ENCODE measurements at places on chromosomes 3 and 15.

- DNase-seq: peak; percentile 57
Observed at GRCh38 chr15:77475898-77476297, 55.2 kb downstream of the HMG20A start.

DNA sequence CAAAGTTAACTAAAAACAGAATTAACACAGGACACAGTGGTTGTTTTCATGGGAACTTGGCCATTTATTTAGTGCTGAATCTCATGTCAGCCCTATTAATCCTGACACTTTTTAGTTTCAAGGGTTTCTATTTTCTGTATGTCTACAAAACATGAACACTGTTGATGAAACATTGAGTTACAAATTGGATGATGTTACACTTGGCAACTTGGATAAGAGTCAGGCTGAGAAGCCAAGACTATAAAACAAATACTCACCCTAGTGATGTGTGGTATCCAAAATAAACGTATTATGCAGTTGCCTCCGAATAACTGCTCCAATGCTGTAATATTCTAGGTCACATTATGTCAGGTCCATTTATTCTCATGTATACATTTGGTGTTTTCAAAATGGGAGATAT is 349.6 kb downstream of the ZIC1 start:
- DNase-seq: no peak

GRCh38 chr3:184409331-184409926 is 29.6 kb downstream of the CHRD start:
- no peak for DNase-seq

GRCh38 chr3:11364181-11364580 is 92.0 kb downstream of the ATG7 start:
- DNase-seq: no peak

DNA sequence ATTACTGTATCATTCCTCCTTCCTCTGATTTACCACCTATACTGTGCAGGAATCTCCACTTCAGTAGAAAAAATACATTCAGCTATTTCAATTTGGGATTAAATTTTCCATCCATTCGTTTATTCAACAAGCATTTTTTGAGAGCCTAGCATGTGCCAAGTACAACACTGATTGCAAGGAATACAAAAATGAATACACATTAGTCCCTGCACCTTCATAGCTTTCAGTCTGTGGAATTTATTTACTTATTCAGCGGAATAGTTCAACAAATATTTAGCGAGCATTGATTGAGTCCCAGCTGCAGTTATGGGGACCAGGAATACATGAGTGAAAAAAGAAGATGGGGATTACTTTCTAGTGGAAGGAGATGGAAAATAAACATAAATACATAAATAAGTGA is 606.8 kb upstream of the TBL1XR1 start:
- DNase-seq: no peak

DNA sequence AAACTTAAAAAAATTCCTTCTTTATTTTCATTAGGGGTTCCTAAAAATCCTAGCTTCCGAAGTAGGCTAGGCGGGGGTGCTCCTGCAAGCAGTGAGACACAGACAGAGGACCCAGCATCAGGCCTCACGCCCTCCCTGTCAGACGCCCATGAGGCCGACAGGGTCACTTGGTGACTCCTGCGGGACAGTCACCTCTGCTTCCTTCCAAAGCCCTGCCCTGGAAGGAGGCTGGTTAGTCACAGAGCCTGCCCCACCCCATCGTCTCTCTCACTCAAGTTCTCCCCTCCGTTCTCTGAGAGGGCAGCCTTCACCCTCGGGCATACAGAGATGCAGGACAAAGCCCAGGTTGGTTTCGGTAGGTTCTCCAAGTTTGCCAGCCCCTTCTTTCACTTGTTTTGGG is 38.6 kb downstream of the EHD4 start:
- no peak for DNase-seq

DNA sequence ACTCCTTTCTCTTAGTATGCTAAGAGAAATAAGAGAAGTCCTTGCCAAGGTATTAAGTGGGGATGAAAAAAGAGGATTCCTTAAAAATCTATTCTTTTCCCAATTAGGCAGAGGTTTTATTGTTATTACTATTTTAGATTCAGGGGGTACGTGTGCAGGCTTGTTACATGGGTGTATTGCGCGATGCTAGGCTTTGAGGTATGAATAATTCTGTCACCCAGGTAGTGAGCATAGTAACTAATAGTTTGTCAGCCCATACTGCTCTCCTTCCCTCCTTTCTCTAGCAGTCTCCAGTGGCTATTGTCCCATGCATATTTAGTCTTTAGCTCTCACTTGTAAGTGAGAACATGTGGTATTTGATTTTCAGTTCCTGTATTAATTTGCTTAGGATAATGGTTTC is 83.9 kb downstream of the LEKR1 start:
- no peak for DNase-seq

DNA sequence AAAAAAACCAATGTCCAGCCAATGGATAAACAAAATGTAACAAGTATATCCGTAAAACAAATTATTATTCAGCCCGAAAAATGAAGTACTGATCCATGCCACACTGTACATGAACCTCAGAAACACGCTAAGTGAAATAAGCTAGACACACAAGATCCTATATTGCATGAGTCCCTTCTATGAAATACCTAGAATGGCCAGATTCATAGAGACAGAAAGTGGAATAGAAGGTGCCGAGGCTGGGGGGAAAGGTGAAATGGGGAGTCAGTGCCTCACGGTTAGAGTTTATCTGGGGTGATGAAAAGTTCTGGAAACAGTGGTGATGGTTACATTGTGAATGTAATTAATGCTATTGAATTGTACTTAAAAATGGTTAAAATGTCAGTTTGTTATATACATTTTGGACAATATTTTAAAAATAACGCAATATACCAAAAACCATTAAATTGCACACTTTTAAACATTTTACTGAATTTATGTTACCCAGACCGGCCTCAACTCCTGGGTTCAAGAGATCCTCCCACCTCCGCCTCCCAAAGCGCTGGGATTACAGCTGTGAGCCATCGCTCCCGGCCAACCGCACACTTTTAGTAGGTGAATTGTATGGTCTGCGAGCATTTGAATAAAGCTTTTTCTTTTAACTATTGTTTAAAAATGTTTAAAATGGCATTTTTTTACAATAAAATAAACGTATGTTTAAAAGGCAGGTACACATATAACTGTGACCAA is 2.1 kb downstream of the RNF168 start:
- no peak for DNase-seq

DNA sequence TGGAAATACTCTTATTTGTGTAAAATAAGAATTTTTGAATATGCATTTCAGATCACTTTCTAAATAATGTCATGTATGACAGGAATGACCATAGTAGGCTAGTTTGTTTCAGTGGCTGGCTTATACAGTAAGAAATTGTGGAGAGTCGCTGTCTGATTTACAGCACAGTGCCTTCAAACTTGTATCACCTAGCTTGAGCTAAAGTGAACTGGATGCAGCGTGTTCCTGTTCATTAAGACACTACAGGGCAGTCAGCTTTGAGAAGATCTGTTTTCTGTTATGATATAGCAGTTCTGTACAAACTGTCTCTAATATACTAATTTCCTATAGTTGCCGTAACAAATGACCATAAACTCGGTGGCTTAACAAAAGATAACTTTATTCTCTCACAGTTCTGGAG is 9.9 kb downstream of the CLDN16 start:
- no peak for DNase-seq

- no peak for DNase-seq
Observed at GRCh38 chr3:24272875-24273274, 221.8 kb downstream of the THRB start.

GRCh38 chr15:66841953-66842681 is 140.1 kb downstream of the SMAD6 start:
- DNase-seq: peak; percentile 77

DNA sequence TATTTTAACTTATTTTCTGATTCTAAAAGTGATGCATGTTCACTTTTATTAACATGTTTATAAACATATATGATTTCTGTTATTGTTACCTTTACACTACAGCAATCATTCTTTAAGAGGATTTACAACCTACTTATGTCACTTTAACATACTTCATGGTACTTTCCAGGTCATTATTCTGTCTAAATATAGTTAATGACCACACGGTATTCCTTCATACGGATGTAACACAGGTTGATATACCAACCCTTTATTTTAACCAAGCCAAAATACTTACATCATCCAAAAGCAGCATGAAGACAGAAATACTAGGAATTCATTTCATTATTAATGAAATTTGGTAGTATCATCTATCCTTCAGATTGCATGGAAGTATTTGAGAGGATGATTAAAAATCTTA is 18.6 kb downstream of the PIK3R4 start:
- no peak for DNase-seq

DNA sequence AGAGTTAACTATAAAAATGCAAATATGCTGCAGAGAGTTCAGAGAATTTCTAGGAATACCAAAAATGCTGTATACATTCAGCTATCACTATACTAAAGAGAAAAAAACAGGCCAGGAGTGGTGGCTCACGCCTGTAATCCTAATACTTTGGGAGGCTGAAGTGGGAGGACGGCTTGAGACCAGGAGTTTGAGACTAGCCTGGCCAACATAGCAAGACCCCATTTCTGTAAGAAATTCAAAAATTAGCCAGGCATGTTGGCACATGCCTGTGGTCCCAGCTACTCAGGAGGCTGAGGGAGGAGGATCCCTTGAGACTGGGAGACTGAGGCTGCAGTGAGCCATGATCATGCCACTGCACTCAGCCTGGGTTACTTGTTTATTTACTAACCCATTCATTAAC is 74.7 kb upstream of the SLC12A8 start:
- DNase-seq: no peak
